ENCODE measurements at places on chromosomes 16 and 17.
A peak's percentile ranks its signal among the peaks of the same experiment; 100 is the strongest.

DNA sequence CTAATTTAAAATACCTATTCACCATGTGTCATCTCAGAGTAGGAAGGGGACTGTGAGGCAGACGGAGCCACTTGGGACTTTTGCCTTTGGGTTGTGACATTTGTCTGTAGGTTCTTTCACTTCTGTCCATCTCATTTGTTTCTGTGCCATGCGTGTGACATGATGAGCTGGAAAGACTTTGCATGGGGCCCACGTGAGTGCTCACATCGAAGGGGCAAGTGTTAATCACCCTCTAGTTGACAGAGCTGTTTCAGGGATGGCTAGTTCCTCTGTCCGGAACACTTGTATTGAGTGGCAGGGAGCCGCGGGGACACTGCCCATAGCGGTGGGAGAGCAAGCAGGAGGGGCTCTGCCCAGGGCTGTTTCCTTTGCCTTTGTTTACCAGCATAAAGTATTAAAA is 112.0 kb downstream of the RPTOR start:
- no peak for DNase-seq

DNA sequence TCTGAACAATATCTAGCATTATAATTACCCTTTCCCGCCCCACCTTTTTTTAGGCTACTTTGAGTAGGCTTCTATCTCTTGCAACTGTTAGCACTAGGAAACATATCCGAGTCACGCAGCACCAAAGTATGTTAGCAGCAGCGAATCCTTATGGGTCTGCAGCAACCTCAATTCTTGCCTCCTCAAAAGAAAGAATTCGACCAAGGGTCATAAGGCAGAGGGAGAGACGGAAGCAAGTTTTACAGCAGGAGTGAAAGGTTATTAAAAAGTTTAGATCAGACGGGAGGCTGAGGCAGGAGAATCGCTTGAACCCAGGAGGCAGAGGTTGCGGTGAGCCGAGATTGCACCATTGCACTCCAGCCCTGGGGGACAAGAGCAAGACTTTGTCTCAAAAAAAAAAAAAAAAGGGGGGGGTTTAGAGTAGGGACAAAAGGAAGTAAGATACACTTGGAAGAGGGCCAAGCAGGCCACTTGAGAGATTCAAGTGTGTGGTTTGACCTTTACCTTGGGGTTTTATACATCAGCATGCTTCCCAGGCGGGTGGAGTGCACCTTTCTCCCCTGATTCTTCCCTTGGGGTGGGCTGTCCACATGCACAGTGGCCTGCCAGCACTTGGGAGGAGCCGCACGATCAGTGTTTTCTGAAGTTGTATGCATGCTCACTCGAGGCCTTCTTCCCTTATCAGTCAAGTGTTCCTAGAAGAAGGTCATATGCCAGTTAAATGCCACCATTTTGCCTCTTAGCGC is 67.7 kb downstream of the HLF start:
- DNase-seq: no peak

DNA sequence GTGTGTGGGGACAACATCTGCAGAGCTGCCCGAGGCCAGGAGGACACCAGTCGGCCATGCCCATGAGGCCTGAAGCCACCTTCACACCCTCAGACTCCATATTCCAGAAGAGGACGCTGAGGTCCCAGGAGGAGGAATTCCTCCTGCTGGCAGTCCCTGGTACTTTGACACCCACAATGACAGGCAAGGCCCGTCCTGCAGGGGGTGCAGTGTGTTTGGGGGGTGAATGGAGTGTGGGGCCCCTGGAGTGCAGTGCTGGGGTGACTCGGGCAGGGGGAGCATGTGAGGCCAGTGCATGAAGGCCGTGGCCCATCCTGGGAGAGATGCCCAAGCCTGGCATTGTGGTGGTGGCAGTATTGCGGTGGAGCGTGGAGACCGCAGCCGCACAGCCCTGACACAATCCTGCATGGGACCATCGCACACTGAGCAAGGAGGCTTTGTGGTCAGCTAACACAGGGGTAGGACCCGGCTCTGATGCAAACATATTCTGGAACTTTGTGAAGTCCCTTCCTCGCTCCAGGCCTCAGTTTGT is 52.2 kb downstream of the ZDHHC7 start:
- no peak for DNase-seq

DNA sequence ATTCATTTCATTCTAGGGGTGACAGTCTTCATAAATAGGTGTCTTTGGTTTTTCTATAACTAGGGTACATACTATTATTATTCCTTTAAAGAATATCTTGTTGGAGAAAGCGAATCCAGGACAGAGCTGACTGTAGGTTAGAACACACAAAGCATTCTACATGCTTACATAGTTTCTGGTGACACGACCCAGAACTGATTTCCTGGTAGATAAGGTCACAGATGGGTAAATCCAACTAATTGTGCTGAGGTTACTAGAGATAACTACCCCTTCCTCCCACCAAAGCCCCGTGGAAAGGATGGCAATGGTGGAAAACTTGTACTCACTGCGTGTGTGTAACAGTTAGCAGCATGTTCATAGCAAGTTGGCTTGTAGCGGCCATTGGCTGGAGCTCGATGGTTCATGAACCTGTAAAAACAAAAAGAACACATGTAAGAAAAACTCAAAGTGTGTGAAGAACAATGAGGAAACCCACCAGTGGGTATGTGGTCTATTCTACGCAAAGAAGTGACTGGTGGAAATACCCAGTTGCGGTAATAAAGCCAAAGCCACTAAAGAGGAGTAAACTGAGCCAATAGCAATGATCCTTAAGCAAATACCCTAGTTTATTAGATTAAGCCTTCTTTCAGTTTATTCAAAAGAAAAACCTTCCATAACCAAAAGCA is 7.7 kb downstream of the MMD start:
- no peak for DNase-seq

GRCh38 chr16:2586241-2586640 is 48.4 kb downstream of the PDPK1 start:
- DNase-seq: no peak

GRCh38 chr16:9258423-9259051 is 167.1 kb downstream of the HAPSTR1 start:
- peak; percentile 15 for DNase-seq

DNA sequence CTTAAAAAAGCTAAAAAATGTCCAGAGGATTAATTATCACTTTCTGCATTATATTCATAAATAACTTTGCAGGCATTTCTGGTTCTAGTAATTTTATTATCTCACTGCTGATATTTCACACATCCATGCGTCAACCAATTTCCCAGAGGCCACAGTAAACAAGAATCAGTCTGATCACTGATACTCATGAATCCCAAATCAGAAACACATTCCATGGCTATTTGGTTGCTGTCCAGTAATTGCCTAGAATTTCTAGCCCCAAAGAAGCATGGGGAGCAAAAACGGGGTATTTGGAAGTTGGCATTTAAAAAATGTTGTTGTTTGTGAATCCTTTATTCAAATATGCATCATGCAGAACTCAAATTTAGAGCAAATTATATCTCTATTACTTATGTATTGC is 244.8 kb downstream of the CDH8 start:
- no peak for DNase-seq

DNA sequence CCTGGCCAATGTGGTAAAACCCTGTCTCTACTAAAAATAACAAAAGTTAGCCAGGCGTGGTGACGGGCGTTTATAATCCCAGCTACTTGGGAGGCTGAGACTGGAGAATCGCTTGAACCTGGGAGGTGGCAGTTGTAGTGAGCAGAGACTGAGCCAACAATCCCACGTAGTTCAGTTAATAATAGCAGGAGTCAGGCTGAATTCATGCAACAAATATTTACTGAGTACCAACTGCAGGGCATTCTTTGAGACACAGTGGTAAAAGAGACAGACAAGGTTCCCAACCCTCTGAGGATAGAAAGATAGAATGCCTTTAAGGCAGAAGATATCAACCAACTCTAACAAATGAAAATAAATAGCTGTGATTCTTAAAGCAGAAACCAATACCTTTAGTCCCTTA is 39.1 kb downstream of the SPOP start:
- DNase-seq: no peak

DNA sequence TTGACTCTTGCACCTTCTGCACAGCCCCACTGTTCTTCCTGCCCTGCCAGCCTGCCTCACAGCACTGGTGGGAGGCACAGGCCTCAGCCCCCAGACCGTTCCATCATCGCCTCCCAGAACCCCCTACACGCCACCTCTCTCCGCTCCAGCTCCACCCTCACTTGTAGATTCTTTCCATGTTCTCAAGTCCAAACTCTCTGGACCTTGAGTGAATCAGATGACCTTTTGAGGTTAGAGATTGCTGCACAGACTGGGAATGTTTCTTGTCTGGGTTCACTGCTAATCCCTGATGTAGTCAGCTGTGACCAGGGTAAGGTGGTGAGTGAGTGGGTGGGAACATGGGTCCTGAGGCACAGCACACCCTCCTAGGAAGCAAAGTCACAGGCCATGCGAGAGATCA is 272.4 kb downstream of the IRF8 start:
- DNase-seq: peak; percentile 71

GRCh38 chr16:68884861-68885720 is 41.8 kb downstream of the TANGO6 start:
- DNase-seq: no peak

GRCh38 chr17:65750166-65750565 is 188.7 kb upstream of the AXIN2 start:
- no peak for DNase-seq

DNA sequence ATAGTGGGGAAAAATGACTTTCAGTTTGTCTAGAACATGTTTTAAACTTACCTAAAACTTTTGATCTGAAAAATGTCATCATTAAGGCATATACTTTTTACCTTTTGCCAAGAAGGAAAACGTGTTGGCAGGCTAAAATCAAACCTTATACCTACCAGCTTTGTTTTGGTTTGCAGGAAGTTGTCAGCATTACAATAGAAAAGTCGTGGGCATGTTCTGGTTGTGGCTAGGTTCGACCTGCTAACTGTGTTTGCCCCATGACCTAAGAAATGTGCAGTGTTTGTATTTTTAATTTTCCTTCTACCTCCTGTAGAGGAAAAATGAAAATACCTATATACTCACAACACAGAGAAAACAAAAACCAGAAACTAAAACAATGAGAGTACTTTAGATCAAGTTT is 13.0 kb downstream of the SKAP1 start:
- no peak for DNase-seq

GRCh38 chr16:64196444-64196843 is 925.4 kb downstream of the CDH11 start:
- DNase-seq: peak; percentile 61

GRCh38 chr16:2905988-2906387 is 5.7 kb upstream of the FLYWCH1 start:
- DNase-seq: no peak

GRCh38 chr17:5897275-5897911 is 172.8 kb upstream of the WSCD1 start:
- DNase-seq: no peak

- DNase-seq: no peak
Measured at GRCh38 chr17:15918661-15919259, 26.2 kb upstream of the ADORA2B start.

- peak; percentile 82 for DNase-seq
Measured at GRCh38 chr16:67430977-67431774, at the start of gene HSD11B2. Gene HSD11B2 (plus strand): TSS chr16:67431121. CDS start chr16:67431249, 128 bp downstream.

- DNase-seq: no peak
Measured at GRCh38 chr16:11384956-11385586, 39.8 kb downstream of the RMI2 start.

DNA sequence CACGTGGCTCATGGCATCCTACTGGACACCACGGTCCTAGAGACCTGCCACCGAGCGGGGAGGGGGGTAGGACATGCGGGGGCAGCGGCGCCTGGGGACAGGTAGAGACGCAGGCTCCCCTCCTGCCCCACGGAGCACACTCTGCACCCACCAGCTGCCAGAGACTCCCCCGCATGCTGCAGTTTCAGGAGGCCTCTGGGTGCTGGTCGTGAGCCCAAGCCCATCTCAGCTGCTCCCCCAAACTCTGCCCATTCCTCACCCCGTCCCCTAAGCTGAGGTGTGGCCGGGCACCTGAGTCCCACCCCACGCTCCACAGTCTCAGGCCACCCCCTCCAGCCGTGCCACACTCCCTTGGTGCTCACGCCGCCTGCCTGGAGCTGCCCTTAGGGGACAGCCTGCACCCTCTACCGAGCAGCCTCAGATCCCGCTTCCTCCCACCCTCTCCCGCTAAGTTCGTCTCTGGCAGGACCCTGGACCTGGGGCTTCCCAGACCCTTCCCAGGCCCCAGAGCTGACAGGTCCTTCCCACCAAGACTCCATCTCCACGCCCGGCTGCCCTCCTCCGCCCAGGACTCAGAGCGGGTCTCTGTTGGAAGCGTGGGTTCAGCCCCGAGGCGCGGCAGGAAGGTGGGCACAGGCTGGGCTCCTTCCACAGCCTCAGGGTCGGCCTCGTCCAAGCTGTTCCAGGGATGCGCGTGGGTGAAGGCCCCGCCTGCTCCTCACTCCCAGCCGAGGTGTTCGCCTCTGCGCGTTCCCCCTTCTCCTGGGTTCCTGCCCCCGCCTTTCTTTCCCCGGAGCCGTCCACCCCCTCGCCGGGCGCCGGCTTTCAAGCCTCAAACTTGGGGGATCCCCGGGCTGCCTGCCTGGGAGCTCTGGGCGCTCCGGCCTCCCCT is 1.3 kb downstream of the RAB40B start:
- DNase-seq: peak; percentile 48

- DNase-seq: peak; percentile 1
Measured at GRCh38 chr16:17339764-17340541, 130.8 kb downstream of the XYLT1 start.

GRCh38 chr17:81534157-81535006 is 6.2 kb downstream of the FSCN2 start:
- no peak for DNase-seq

GRCh38 chr16:53924331-53925106 is 220.6 kb downstream of the FTO start:
- DNase-seq: no peak

- DNase-seq: no peak
Measured at GRCh38 chr16:4640572-4641305, 16.1 kb downstream of the MGRN1 start.

DNA sequence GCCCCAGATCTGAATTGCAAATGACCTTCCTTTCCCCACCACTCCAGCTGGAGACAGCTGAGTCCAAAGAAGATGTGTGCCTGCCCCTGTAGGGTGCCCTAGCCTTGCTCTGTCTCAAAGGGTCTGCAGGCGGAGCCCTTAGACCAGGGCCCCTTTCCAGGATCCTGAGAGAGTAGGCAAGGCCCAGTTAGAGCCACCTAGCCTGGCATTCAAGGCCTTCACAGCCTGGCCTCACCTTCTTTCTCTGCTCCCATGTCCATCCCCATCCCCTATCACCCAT is 66.6 kb upstream of the LHX1 start:
- DNase-seq: no peak

GRCh38 chr16:3577302-3577752 is at the start of gene NLRC3:
Gene NLRC3 (minus strand): TSS chr16:3577403. CDS start chr16:3565036, 12,367 bp downstream.
- DNase-seq: no peak
